ENCODE measurements at places on chromosomes 2 and 18. TPM values are rescaled to one million over a fixed set of nuclear protein-coding genes. Genes with fewer than 3 reads are reported as not detected.
A peak's percentile ranks its signal among the peaks of the same experiment; 100 is the strongest.

Gene BCL11A
- total RNA-seq = 16.3 TPM

- no peak for DNase-seq
- H3K27ac ChIP-seq = no peak overlapping the region
- H3K27me3 ChIP-seq = no peaks in the 10 kb centered on the region
Observed at GRCh38 chr18:43572163-43572562, 294.9 kb upstream of the SYT4 start.

DNA sequence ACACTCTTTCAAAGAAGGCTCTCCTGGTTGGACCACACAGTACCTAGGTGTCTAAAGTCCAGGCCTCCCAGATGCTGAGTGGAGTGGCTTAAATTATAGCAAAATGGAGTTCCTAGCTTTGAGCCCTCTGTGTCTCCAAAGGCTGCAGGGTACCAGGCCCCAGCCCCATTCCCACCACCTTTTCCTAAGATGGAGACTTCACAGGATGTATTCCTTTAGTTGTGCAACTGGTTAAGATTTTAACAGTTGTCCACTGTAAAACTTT is 4.9 kb downstream of the SMAD7 start:
- peak overlapping the region; percentile 91 for H3K4me3 ChIP-seq
- no peaks in the 10 kb centered on the region for H3K27me3 ChIP-seq
- DNase-seq = no peak
- no peaks in the 10 kb centered on the region for H3K36me3 ChIP-seq
- H3K27ac ChIP-seq = peak overlapping the region; percentile 99

Gene NAT8
- total RNA-seq = not detected

DNA sequence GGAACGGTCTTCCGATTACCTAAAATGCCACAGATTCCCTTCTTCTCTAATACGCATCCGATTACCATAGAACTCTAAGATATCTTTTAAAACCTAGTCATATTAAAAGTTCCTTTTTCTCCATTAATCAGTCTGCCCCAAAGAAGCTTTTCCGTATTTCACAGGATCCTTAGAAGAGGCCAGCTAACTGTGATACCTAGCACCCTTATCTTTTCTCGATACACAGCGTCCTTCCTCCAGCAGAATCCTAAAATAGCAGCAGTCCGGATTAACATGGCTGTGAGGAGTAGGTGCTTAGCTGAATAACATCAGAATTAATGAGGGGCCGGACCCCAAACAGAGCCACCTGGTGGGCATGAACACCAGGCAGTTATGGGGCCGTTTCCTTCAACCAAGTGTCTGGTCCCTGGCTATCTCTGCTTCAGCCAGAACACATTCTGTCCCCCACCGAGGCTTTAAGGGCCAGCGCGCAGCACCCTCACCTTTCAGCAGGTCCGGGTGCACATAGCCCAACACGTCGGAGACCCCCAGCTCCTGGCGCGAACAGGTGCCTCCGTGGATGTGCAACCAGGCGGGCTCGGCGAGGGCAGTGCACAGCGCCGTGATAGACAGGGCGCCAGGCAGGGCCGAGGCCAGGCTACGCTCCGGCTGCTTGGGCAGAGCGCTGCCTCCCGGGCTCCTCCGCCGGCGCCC is 995 bp downstream of the TMEM127 start:
- peaks cover 59% of the 10 kb centered on the region for H3K4me1 ChIP-seq
- H3K27ac ChIP-seq = peak overlapping the region; percentile 96
- peak; percentile 65 for DNase-seq
- no peaks in the 10 kb centered on the region for H3K27me3 ChIP-seq

Gene FEV
- total RNA-seq = not detected

GRCh38 chr2:108536133-108536780 is 2.0 kb downstream of the LIMS1 start:
- H3K27me3 ChIP-seq = no peaks in the 10 kb centered on the region
- H3K4me3 ChIP-seq = no peak overlapping the region
- H3K36me3 ChIP-seq = no peaks in the 10 kb centered on the region
- no peak for DNase-seq
- H3K27ac ChIP-seq = peak overlapping the region; percentile 99

GRCh38 chr2:11354363-11355154 is 10.1 kb upstream of the ROCK2 start:
- no peaks in the 10 kb centered on the region for H3K27me3 ChIP-seq
- H3K36me3 ChIP-seq = no peaks in the 10 kb centered on the region
- no peak overlapping the region for H3K4me3 ChIP-seq
- H3K27ac ChIP-seq = no peak overlapping the region
- peaks cover 4% of the 10 kb centered on the region for H3K4me1 ChIP-seq
- no peak for DNase-seq

GRCh38 chr2:240165034-240165433 is 24.6 kb upstream of the OTOS start:
- H3K27ac ChIP-seq = no peak overlapping the region
- H3K36me3 ChIP-seq = no peaks in the 10 kb centered on the region
- no peaks in the 10 kb centered on the region for H3K27me3 ChIP-seq
- H3K4me3 ChIP-seq = no peak overlapping the region
- DNase-seq = no peak

DNA sequence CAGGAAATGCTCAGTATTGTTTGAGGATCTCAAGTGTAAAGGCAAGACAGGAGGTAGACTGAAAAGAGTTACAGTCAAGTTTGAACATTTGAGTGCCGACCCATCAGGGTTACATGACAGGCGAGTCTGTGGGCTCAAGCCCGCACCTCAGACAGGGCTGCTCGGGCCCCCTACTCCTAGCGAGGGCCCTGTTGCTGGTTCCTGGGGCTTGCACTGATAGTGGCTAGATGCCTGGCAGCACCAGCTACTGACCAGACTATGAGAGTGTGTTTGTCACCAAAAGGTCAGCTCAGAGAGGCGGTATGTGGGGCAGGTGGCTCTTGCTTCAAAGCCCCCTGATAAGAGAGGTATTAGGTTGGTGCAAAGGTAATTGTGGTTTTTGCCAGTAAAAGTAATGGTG is 35.6 kb upstream of the CYP27C1 start:
- H3K27ac ChIP-seq = no peak overlapping the region
- H3K4me1 ChIP-seq = no peaks in the 10 kb centered on the region
- peaks cover 34% of the 10 kb centered on the region for H3K36me3 ChIP-seq
- no peak for DNase-seq
- H3K27me3 ChIP-seq = no peaks in the 10 kb centered on the region
- no peak overlapping the region for H3K4me3 ChIP-seq

- H3K27me3 ChIP-seq = no peaks in the 10 kb centered on the region
- no peak for DNase-seq
- H3K4me3 ChIP-seq = no peak overlapping the region
- H3K27ac ChIP-seq = no peak overlapping the region
Observed at GRCh38 chr2:206799083-206799482, 33.7 kb downstream of the FASTKD2 start.

GRCh38 chr18:22817844-22818243 is 115.3 kb upstream of the RBBP8 start:
- H3K27ac ChIP-seq = no peak overlapping the region
- H3K27me3 ChIP-seq = no peaks in the 10 kb centered on the region
- no peaks in the 10 kb centered on the region for H3K4me1 ChIP-seq
- H3K36me3 ChIP-seq = no peaks in the 10 kb centered on the region
- no peak overlapping the region for H3K4me3 ChIP-seq

- no peak for DNase-seq
- H3K4me3 ChIP-seq = no peak overlapping the region
- peaks cover 17% of the 10 kb centered on the region for H3K4me1 ChIP-seq
- no peaks in the 10 kb centered on the region for H3K27me3 ChIP-seq
- H3K36me3 ChIP-seq = no peaks in the 10 kb centered on the region
Observed at GRCh38 chr2:24917086-24917485, 3.0 kb downstream of the ADCY3 start.

- no peaks in the 10 kb centered on the region for H3K27me3 ChIP-seq
- no peak overlapping the region for H3K4me3 ChIP-seq
- H3K27ac ChIP-seq = no peak overlapping the region
- no peak for DNase-seq
Observed at GRCh38 chr2:3162442-3163077, 215.1 kb downstream of the EIPR1 start.

Gene ALK
- 2.9 TPM for total RNA-seq

DNA sequence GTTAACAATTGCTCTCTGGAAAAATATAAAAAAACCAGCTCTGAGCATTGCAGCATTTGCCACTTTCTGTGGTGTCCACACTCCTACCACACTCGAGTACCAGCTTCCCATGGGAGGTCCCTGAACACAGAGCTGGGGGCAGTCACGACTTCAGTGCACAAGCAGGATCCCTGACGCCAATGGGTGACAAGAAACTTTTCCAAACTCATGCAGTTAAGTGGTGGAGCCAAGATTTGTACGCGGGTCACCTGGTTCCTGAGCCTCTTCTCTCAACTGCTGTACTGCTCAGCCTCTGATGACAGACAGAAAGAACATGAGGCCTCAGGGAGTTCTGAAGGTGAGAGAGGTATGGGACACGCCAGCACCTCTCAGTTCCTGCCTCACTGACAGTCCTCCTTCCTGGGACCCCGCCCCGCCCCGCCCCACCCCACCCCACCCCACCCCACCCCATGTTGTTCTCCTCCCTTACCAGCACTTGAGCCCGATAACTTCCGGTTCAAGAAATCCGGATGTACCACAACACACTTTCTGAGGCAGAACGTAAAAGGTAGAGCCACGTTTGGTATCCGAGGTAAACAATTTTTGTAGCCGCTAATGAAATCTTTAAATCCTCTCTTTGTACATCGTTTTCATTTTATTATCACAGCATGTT is 287.6 kb downstream of the MYCN start:
- H3K4me1 ChIP-seq = no peaks in the 10 kb centered on the region
- no peaks in the 10 kb centered on the region for H3K27me3 ChIP-seq
- H3K27ac ChIP-seq = no peak overlapping the region
- no peak overlapping the region for H3K4me3 ChIP-seq
- no peaks in the 10 kb centered on the region for H3K36me3 ChIP-seq
- DNase-seq = no peak

- H3K4me1 ChIP-seq = no peaks in the 10 kb centered on the region
- H3K27ac ChIP-seq = no peak overlapping the region
- no peaks in the 10 kb centered on the region for H3K36me3 ChIP-seq
- no peak overlapping the region for H3K4me3 ChIP-seq
- no peaks in the 10 kb centered on the region for H3K27me3 ChIP-seq
Observed at GRCh38 chr18:55220523-55220922, 261.3 kb upstream of the CCDC68 start.

DNA sequence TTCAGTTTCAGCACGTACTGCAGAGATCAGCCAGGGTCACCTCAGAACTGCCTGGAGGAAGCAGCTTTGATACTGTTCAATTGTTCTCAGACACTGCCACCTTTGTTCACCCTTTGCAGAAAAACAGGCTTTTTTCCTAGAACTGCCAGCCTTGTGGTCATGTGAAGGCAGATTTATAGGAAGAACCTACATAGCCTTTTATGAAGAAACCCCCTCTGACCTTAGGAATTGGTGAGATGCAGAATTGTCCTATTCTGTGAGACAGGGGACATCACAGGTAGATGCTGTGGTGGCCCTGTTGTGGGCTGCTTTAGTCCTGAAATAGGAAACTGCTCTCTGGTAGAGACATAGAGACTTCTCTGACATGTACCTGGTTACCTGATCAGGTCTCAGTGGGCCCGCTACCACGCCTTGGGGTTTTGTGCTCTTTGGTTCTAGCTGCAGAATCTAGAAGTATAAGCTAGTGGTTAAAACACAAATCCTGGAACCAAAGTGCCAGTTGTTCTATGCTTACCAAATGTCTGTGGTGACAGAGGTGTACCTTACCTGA is 206.6 kb downstream of the AGPS start:
- H3K4me1 ChIP-seq = peaks cover 23% of the 10 kb centered on the region
- DNase-seq = no peak
- no peaks in the 10 kb centered on the region for H3K36me3 ChIP-seq

DNA sequence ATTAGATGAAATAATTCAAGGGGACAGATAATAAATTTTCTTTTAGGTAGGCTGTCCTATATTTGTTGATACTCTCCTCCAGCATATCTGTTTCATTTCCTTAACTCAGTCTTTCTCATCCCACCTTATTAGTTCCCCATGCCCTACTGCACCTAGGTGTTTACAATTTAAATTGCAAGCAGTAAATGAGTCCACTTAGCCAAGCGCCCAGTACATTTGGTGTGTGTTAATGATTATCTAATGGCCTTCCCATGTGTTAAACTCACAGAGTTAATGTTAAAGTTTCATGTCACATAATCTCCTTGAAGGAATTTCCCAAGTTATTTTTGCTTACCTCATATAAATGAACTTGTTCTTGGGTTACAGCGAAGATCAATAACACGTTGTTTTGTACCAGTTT is 31.2 kb downstream of the ITGB6 start:
- no peak overlapping the region for H3K27ac ChIP-seq
- no peak for DNase-seq
- H3K27me3 ChIP-seq = no peaks in the 10 kb centered on the region
- no peaks in the 10 kb centered on the region for H3K4me1 ChIP-seq

Gene POTEF
- not detected for total RNA-seq

DNA sequence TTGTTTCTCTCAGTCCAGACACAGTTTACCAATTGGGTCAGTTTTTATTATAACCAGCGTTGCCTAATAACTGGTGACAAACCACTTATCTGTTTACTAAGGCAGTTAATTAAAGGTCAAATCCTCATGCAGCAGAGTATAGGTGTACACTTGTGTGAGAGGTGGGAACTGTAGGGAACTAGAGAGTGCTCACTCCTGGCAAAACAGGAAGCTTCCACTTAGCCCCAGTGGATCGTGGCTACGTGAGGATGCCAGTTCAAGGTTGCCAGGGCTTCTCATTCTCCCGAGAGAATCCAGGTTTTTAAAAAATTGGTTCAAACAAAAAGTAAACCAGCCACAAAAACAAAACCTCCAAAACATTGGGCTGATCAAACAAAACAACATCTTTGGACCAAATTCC is 8.1 kb downstream of the CYBRD1 start:
- peaks cover 11% of the 10 kb centered on the region for H3K4me1 ChIP-seq
- H3K27me3 ChIP-seq = no peaks in the 10 kb centered on the region
- no peak overlapping the region for H3K27ac ChIP-seq

DNA sequence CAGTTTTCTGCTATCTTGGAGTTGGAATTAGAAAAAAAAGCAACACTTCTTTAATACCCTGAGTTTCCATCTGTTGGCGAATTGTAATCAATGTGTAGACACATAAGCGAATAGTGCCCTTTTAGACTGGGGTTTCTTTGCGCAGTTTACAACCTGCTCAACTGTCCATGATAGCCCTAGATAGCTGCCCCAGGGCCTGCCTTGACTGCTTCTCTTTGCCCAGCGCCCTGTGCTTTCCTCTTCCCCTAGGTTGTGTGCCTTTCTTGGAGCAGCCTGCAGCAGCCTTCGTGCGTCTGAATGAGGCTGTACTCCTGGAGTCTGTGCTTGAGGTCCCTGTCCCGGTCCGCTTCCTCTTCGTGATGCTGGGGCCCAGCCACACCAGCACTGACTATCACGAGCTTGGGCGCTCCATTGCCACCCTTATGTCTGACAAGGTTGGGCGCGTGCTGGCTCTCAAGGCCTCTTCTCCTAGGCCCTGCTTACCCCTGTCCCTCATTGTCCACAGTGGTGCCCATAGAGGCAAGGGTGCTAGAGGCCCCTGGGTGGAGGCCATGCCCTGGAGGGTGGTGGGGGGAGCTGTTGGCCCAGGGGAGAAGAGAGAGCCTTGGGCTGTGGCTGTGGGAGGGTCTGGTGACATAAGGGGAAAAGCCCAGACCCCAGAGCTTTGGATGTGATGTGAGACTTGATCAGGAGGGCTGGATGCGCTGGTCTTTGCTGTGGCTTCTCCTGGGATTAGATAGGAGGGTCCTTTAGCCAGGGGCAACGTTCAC is 6.9 kb downstream of the SLC4A3 start:
- no peak overlapping the region for H3K4me3 ChIP-seq
- no peaks in the 10 kb centered on the region for H3K4me1 ChIP-seq
- H3K36me3 ChIP-seq = no peaks in the 10 kb centered on the region
- no peaks in the 10 kb centered on the region for H3K27me3 ChIP-seq
- H3K27ac ChIP-seq = no peak overlapping the region
- no peak for DNase-seq

Gene FBXO15
- total RNA-seq = not detected

GRCh38 chr2:186036862-186037449 is 298.4 kb downstream of the FSIP2 start:
- no peaks in the 10 kb centered on the region for H3K27me3 ChIP-seq
- no peaks in the 10 kb centered on the region for H3K4me1 ChIP-seq
- no peaks in the 10 kb centered on the region for H3K36me3 ChIP-seq

Data from sigmoid colon (tissue), 7 donors.